Islet precursor cell (in vitro differentiated cells): ENCODE measurements at places on chromosomes 7 and 10.
A peak's percentile ranks its signal among the peaks of the same experiment; 100 is the strongest.

GRCh38 chr10:130804281-130804680, 507.2 kb downstream of the TCERG1L start:
- DNase-seq = peak; percentile 17

- no peak for DNase-seq
Measured at GRCh38 chr10:72315611-72316385, 38.9 kb downstream of the DNAJB12 start.

- DNase-seq = no peak
Measured at GRCh38 chr7:80097756-80098155, 36.9 kb upstream of the GNAI1 start.

- no peak for DNase-seq
Measured at GRCh38 chr7:11182736-11183135, 209.1 kb downstream of the PHF14 start.

- DNase-seq = peak; percentile 49
Measured at GRCh38 chr7:151890355-151891004, 13.6 kb upstream of the PRKAG2 start.

- no peak for DNase-seq
Measured at GRCh38 chr10:79115302-79115701, 46.5 kb downstream of the ZMIZ1 start.

DNA sequence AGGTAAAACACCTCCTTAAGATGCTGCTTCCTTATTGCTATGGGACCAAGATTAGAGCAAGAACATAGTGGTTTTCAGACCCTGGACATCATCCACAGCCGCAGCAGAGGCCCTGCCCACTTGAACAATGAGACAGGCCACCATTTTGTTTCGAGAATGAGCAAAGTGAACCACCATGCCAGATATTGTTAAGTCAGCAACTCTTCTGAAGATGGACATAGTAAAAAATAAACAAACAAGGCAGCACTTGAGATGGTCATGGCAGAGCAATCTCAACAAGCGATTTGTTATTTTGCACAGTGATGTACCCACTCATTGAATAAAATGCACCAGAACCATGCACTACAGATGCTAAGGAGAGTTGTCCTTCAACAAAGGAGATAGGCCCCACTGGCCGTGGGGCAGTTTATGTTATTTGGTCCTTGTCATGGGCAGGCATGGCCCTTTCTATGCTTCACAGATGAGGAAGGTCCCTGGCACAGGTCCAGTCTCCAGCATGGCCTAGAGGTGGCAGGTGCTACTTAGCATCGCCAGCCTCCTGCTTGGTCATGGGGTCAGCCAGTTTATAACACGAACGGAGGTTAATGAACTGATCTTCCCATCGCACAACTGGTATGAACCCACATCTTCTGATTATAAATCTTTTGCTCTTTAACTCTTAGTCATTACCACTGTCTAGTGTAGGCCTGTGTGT, 44.1 kb downstream of the IKZF1 start:
- DNase-seq = no peak

GRCh38 chr7:139699640-139700504, 77.9 kb downstream of the HIPK2 start:
- DNase-seq = no peak

GRCh38 chr10:86104156-86104555, 262.4 kb downstream of the GRID1 start:
- peak; percentile 35 for DNase-seq

- no peak for DNase-seq
Measured at GRCh38 chr7:1452205-1452604, 7.1 kb downstream of the MICALL2 start.

GRCh38 chr10:48509974-48510692, 94.7 kb downstream of the ARHGAP22 start:
- DNase-seq = no peak

- DNase-seq = peak; percentile 91
Measured at GRCh38 chr7:79453558-79454360, at the start of gene MAGI2. Gene MAGI2 (minus strand): TSS chr7:79453667. CDS start chr7:79453320, 347 bp downstream.

DNA sequence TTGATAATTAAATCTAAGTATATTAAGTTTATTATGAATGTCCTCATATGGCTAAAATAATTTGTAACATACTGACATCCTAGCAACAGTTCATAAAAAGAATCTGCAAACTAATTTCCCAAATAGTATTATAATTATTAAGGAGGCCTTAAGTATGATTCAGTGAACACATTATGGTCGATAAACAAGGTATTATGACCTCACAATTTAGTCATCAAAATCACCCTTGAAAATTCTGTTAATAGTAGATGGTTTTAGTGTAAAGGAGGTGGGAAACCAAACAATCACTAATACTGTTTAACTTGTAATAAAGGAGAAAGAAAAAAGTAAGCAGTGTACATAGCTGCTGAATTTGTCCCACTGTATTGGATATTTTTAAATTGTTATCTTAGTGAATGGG, 2.1 kb downstream of the ETV1 start:
- DNase-seq = no peak

DNA sequence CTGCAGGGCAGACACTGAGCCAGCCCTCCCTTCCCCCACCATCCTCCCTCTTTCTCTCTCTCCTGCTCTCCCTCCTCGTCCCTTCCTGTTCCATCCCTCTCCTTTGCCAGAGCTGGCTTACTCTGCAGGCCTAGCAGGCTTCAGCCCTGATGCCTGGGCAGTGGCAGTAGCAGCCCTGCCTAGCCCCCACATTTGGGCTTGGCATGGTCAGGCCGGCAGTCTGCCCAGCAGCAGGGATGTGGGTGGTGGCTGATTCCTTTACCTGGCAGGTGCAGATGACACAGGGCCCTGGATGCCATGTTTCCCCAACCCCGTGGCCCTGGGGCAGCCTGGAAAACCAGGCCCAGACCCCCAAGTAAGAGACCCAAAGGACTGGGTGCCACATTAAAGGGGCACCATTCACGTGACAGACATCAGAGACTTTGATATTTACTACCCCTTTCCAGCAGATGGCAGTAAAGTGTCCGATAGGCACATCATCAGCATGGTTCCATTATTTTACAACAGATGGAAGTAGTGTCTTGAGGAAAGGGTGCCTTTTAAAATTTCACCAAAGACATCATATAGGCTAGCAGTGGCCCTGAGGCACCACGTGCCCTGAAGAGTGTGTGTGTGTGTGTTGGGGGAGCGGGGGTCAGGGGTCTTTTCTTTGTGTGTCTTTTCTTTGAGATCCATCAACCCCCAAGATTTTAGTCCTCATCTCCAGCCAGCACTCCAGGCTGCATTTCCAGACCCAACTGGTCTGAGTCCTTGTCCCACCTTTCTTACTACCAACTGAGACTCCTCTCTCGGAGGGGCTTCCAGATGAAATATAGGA, 5.9 kb downstream of the KCP start:
- DNase-seq = peak; percentile 41

DNA sequence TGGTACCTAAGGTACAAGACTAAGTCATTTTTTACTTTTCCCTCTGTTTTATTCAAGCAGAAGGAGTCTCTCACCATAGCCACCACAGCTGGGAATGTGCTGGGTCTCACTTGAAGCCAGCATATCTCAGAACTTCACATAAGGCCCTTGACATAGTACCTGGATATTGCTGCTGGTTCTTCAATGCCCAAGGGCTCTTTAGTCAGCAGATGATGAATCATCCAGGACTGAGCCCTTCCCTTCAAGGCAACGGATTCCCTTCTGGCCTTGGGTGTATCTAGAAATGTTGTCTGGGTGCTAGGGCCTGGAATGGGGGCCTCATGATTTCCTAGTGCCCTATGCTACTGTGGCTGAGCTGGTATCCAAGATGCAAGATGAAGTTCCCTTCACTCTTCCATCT, 93.9 kb downstream of the ADCYAP1R1 start:
- no peak for DNase-seq

GRCh38 chr7:140616328-140616727, 24.3 kb downstream of the DENND2A start:
- no peak for DNase-seq

DNA sequence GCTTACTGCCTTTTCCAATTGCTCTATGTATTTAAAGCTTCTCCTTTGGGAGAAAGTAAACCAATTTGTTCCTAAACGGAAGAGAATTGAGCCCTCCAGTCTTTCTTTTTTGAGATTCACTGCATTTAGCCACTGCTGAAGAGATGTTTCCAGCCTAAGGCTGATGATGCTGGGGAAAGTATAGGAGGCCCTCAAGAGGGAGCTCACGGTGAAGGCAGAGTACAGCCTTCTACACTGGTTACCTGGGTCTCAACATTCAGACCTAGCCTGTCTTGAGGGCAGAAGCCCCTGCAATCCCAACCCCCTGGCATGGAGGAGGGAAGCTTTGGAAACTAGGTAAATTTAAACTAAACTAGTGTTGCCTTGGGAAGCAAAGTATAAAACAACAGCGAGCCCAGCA, 316.7 kb upstream of the TPK1 start:
- no peak for DNase-seq

- no peak for DNase-seq
Measured at GRCh38 chr7:12303495-12303894, 92.4 kb downstream of the TMEM106B start.
